KBM-7 (cell line): ENCODE measurements at places on chromosomes 6 and 20.

GRCh38 chr6:24078200-24078599 lies 47.8 kb upstream of the NRSN1 start:
- DNase-seq: no peak

- no peak for DNase-seq
These were observed 94.5 kb upstream of the FOXP4 start for GRCh38 chr6:41451515-41452163.

DNA sequence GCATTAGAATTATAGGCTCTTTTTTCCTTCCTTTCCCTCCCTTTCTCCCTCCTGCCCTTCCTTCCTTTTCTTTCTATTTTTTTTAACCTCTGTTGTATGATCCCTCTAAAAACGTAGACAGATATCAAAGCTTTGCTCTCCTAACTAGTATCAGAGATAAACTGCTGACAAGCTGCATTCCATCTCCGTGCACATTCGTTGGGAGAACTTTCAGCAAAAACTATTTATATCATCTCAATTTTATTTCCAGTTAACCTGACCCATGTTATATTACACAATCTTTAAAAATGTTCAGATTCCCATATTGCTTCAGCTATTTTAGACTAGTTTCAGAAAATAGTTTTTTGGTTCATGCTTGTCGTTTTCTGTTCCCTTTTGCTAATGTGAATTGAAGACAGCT lies 47.3 kb downstream of the RNF217 start:
- DNase-seq: no peak

- DNase-seq: peak; percentile 86
These were observed 14.7 kb upstream of the DST start for GRCh38 chr6:56657354-56657753.

DNA sequence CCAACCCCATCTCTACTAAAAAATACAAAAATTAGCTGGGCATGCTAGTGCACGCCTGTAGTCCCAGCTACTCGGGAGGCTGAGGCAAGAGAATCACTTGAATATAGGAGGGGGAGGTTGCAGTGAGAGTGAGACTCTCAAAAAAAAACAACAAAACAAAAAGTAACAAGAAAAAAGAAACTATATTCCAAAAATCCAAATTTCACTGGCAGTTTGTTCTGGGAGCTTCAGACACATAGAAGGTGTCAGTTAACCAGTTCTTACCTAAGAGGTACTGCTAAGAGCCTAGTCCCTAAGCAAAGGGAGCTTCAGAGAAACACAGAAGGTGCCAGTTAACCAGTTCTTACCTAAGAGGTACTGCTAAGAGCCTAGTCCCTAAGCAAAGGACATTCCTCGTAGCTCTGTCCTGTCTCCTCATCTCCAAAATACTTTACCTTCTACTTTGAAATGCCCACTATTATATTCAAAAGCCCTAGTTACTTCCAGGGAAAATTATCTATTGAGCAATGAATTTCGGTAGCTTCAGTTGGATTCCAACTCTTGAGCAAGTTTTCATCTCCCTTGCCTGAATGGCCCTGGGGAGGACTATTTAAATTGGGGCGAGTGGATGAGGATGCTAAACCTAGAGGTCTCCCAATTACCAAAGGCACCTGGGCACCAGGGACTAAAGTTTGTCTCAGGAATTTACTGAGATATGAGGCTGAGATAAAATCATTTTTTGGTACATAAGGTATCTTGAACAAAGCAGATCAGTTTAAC lies 41.0 kb downstream of the HFE start:
- DNase-seq: no peak

GRCh38 chr6:151772446-151772845 lies 35.0 kb upstream of the ESR1 start:
- no peak for DNase-seq

DNA sequence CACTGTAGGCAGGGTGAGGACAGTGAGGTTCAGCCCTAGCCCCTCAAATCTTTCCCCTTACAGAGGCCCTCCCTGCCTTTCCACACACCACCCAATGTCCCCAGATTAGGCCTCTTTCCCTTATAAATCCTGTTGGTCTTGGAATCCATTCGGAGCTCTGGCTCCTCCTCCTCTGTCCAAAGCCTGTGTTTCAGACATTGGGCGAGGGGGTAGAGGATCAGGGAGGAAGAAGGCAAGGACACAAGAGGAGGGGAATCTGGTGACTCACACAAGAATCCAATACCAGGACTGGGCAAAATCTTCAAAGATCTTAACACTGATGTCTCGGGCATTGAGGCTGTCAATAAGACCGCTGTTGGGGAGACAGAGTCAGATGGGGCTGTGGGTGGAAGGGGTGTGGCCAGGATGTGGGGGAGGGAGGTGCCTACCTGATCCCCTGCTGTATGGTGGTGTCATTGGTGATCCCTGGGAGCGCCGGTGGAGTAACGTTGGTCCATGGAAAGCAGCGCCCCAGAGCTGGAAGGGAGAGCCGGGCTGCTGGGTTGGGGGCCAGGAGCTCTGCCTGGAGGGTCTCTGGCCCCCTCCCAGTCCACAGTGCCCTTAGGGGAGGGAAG lies 7.6 kb downstream of the SLC44A4 start:
- DNase-seq: no peak

- no peak for DNase-seq
These were observed 251.0 kb downstream of the SYNE1 start for GRCh38 chr6:152386131-152386530.

DNA sequence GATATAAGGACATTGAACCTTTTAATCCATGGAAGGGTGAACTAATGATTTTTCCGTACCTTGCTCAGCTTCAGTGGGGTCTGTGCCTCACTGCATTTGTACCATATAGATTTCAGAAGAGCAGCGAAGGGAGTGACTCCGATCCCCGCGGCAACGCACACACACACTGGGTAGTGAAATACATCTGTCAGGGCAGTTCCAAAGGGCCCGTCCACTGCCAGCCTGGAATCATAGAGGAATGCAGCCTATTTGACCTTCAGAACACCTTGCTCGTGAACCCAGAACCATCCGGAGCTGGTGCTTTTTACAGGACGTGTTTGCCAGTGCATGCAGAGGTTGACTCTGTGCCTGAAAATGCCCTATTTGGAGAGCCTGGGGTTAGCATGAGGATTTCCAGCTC lies 33.0 kb downstream of the NOX3 start:
- no peak for DNase-seq

DNA sequence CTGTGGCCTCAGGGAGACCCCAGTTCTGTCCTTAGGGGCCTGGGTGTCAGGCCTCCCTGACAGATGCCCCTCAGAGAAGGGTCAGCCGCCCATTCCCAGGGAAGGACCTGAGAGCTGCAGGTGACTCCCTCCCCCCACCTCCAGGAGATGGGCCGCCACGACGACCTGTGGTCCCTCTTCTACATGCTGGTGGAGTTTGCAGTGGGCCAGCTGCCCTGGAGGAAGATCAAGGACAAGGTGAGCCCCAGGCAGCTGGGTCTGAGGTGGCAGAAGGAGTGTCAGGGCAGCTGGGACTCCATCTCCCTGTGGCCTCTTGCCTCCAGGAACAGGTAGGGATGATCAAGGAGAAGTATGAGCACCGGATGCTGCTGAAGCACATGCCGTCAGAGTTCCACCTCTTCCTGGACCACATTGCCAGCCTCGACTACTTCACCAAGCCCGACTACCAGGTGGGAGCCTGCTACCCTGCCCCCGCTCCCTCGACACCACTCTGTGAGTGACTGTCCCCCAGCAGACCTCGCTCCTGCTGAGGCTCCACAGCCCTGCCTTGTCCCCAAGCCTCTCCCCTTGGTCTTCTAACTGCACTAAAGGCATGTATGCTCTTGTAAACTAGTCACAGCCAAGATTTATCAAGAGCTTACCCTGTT lies 12.2 kb downstream of the TTBK1 start:
- DNase-seq: no peak

GRCh38 chr6:35777356-35778102 lies 1.1 kb downstream of the CLPSL2 start:
- DNase-seq: no peak

DNA sequence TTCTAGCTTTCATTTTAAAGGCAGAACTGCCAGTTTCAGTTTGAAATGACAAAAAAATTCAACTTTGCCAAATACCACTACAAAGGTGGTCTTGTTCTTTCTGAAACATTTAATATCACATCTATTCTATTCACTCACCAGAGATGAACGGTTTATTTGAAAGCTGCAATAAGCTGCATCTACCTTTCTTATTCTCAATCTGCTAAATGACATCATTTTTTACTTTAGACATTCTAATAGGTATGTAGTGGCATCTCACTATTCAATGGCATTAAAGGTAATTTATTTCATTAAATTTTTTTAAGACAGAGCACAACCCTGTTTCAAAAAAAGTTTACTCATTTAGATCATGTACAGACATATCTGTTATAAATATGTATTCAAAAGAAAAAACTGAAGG lies 66.5 kb upstream of the SMIM29 start:
- DNase-seq: no peak

- no peak for DNase-seq
These were observed 92.7 kb downstream of the TRERF1 start for GRCh38 chr6:42359021-42359420.

DNA sequence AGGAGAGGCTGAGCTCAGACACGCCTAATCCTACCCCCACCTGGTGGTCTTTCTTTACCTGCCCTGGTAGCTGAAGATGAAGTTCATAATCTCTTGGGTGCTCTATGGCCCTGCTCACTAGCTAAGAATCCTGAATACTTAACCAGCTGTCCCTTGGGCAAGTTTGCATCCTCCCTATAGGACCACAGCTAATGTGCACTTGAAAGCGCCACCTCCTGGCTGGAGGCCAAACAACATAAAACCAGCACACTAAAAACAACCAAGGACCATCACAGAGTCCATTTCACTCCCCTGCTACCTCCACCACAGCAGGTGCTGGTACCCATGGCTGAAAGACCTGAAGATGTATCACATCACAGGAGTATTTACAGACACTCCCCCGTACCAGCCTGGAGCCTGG lies 155.5 kb upstream of the SLC24A3 start:
- DNase-seq: no peak

DNA sequence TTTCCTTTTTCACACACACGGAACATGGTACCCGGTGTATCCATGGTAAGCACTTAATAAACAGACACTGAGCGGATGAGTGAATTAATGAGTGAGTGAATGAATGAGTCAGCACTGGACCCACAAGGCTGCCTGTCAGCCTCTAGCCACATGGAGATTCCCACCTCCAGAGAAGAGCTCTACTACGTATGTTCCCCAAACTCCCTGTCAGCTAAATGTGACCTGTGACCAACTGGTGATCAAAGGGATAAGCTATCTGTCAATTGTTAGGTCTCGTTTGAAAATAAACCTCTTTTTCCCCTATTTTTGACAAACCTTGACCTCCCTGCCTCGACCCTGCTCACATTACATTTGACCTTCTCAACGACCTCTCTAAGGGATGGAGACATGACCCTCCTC lies 24.5 kb upstream of the TAF8 start:
- no peak for DNase-seq

DNA sequence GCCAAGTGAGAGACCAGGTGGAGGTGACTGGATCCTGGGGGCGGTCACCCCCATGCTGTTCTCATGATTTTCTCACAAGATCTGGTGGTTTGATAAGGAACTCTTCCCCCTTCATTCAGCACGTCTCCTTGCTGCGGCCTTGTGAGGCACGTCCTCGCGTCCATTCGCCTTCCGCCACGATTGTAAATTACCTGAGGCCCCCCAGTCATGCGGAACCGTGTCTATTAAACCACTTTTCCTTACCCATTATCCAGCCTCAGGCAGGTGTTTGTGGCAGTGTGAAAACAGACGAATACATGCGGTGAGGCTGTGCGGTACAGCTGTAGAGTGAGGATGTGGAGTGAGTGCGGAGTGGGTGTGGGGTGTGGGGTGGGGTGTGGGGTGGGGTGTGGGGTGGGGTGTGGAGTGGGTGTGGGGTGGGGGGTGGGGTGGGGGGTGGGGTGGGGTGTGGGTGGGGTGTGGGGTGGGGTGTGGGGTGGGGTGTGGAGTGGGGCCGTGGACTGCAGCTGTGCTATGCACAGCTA lies 12.1 kb upstream of the NTSR1 start:
- no peak for DNase-seq

GRCh38 chr6:81589465-81590313 lies 162.8 kb downstream of the TENT5A start:
- DNase-seq: no peak

DNA sequence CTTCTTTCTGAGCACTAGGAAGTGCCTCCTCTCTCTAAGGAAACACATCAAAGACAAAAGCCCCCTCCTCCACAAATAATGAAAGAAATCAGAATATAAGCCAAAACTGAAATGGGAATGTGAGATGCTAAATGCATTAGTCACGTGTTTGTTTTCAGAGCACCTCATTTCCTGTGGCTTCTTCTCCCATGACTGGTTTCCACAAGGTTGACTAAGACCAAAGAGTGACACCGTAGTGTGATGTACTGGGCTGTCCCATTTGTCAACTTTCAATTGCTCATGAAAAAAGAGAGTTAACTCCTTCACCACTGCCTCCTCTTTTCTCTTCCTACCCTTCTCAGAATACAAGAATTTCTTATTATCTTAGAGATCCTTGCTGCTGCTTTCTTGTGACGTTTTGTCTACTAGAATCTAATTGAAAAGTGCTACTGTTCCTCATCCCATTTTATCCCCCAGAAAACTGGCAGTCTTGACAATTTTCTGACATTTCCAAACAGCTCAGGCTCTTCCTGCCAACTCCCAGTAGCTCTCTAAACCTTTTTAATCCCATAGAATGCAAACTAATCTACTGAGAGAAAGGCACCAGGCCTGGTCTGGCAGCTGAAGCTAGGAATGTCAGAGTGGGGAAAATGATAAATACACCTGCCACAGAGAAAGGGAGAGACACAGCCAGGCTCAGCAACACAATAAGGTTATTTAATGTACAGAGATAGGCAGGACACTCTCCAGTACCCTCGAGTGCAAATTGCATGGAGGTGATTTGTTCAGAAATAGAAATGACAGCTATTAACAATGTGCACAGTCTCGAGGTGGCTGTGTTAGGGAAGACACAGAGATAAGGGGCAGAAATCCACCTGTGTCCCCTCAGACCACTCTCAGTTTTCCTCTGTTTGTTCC lies 671.7 kb upstream of the NRSN1 start:
- DNase-seq: no peak

- no peak for DNase-seq
These were observed 57.8 kb upstream of the NKAIN2 start for GRCh38 chr6:123745895-123746294.

DNA sequence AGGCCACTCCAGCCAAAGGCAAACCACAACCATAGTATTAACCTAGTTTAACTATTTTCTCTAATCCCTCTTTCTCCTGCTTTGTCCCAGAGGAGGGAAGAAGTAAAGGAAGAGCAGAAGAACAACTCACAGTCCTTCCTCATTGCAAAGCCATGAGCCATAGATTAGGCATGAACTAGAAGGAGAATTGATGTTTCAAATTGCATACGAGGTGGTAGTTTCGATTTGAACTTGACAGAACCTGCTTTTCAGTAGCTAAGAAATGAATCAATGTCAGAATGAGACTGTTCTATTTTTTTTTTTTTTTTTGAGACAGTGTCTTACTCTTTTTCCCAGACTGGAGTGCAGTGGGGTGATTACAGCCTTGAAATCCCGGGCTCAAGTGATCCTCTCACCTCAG lies 48.3 kb downstream of the PROKR2 start:
- DNase-seq: no peak
